ENCODE measurements at places on chromosomes 2 and 18.
A peak's percentile ranks its signal among the peaks of the same experiment; 100 is the strongest.

GRCh38 chr2:103132536-103133217 is 370.8 kb downstream of the TMEM182 start:
- no peak for DNase-seq

- DNase-seq = peak; percentile 28
Measured at GRCh38 chr2:37449761-37450296, 105.4 kb downstream of the QPCT start.

DNA sequence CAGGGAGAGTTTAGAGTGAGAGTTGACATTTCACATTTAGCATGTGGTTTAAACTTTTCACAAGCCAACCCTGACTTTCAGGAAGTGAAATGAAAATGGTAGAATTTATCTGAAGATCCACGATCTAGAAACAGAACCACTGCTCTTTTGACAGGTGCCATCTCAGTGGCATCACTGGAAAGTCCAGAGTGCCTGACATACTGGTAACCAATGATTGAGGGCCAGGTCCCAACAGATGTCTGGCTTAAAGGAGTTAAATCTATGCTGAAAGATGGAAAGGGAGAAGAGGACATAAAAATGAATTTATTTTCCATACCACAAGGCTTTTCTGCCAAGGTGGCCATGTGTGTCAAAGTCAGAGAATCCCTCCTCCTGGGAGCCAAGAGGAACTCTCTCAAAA is 2.7 kb downstream of the IL36G start:
- DNase-seq = no peak

DNA sequence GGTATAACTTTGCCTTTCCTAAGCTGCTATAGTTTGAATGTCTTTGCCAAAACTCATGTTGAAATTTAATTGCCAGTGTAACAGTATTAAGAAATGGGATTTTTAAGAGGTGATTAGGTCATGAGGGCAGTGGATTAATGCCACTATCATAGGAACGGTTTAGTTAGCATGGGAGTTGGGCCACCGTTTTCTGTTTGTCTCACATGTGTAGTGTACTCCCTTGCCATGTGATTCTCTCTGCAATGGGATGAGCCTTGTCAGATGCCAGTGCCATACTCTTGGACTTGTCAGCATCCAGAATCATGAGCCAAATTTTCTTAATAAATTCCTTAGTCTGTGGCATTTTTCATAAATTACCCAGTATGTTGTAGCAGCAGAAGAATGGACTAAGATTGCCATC is 388.9 kb upstream of the RGPD4 start:
- no peak for DNase-seq

GRCh38 chr2:151217343-151217742 is 44.3 kb downstream of the RBM43 start:
- no peak for DNase-seq

DNA sequence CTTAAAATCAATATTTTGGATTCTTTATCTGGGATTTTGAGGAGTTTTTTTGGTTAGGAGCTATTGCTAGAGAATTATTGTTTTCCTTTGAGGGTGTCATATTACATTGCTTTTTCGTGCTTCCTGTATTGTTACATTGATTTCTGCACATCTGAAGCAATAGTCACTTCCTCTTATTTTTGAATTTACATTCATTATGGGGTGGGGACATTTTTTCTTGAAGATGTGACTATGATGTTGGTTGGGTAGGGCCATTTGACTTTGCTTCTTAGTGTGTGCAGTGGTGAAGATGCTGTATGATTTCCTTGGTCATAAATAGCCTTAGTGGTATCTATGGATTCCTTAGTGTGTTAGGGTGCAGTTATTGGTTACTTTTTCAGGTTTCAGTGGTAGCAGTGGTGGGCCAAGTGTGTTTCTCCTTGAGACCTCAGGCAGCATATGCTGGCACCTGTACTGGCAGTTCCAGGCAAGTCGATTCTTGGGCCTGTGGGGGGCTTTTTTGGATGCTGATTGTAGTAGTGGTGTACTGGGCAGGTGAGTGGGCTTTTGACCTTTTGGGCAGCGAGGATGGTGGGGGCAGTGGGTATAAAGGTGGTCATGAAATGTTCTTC is 61.8 kb downstream of the ARHGAP25 start:
- no peak for DNase-seq

DNA sequence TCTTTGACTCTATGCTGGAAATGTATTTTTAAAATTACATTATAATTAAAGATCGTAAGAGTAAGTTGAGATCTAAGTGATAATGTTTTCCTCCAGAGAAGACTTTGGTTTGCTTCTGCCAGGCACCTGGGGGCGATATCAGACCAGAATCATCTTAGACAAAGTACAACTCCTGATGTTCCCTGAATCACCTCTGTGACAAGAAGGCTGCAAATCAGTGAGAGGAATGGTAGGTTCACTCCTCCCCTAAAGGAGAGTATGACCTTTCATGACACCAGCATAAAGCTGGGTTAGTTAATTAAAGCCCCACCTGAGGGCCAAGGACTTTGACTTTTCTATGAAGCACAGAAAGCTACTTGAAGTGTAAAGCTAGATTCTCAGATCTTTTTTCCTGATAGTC is 114.4 kb upstream of the DTNA start:
- DNase-seq = peak; percentile 79

- DNase-seq = no peak
Measured at GRCh38 chr2:241379481-241380480, 23.7 kb downstream of the FARP2 start.

- no peak for DNase-seq
Measured at GRCh38 chr2:42060718-42061619, 13.1 kb downstream of the PKDCC start.

DNA sequence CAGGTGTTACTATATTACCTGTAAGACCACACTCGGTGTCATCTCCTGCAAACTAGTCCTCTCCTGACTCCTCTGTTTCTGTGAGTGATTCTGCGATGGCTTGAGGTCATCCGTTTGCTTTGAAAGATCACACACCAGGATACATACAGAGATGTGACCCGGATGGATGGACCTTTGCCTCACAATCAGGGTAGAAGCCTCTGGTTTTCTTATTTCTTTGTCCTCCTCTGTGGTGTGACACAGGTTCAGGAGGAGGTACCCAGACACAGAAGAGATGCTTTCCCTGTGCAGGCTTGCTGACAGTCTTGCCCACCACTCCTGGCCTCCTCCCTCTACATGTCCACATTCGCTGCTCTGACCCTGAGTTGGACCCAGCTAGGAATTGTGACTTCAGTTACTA is 34.6 kb downstream of the PSD4 start:
- DNase-seq = no peak

DNA sequence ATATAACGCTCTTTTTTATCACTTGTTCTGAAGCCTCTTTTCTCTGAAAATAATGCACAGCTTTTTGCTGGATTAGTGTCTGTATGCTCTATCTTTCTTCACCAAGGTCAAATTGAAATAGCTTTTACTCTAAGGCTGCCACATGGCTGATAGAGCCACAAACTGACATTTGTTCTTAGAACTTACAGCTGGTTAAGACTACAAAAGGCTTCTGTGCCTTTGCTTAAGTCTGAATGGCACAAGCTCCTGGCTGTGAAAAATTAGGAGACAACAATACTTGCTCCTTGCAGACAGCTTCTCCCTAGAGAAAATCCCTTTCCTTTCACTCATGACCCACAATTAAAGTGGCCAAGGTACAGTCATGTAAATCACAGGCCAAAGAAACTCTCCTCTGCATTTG is 515.3 kb downstream of the DSC3 start:
- no peak for DNase-seq

GRCh38 chr2:238388794-238389193 is 37.9 kb upstream of the ASB1 start:
- DNase-seq = peak; percentile 90

DNA sequence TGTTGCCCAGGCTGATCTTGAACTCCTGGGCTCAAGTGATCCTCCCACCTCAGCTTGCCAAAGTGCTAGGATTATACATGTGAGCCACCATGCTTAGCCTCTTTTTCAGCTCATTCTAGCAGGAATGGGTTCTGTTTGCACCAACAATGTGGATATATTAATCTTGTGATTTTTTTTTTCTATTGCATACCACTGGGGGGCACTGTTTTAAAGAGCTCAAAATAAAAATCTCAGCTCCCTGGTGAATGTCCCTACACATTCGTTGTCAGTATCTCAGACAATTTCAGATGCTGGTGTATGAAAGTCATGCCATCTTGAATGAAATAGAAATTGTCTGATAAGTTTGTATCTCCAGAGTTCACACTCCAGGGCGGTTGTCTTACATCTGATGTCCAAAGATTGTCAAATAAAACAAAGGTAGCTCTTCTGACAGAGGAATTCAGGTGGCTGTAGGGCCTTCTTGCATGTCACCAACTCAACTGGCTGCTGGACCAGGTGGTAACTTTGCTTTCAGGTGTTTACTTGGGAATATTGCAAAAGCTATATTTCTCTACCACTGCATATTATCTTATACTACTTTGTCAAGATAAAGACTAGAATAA is 3.1 kb upstream of the MATN3 start:
- peak; percentile 55 for DNase-seq

- no peak for DNase-seq
Measured at GRCh38 chr18:58716060-58716756, 44.9 kb downstream of the MALT1 start.

DNA sequence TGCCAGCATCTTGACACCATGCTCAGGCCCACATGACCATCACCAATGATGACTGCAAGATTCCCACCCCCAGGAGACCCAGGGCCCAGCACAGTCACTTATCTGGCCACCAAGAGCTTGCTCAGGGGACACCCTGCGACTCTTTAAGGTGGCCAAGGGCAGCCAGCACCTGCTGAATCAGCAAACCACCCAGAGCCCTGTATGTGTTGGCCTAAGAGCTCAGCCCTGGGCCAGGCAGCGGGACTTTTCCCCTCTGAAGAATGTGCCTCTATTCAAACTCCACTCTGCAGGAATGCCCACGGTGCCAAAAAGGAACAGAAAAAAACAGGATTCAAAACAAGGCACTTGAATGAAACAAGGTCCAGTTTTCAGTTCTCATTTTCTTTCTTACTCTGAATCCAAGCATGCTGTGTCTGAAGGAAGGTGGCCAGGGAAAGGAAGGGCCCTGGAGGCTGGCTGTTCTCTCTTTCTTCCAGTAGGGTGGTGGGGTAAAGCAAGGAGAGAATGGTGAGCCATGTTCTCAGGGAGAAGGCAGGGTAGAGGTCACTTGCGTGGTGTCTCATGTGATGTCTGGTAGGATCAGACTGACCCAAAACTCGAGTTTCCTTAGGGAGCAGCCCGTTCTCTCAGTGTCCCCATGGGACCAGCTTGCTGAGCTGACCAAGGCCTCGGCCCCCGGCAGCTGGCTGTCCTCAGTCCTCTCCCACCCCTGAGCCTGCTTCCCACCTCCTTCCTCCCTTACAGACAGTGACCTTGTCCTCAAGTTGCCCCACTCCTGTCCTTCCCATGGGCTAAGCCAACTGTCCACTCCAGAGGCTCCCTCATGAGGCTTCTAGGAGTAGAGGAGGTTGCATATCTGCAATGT is 150.0 kb downstream of the RNF152 start:
- no peak for DNase-seq

Data from NCI-H69 (cell line).